A549 (cell line): ENCODE measurements at places on chromosomes 5 and 9.

GRCh38 chr5:54533541-54534190 lies 16.1 kb downstream of the SNX18 start:
- no peak for DNase-seq

DNA sequence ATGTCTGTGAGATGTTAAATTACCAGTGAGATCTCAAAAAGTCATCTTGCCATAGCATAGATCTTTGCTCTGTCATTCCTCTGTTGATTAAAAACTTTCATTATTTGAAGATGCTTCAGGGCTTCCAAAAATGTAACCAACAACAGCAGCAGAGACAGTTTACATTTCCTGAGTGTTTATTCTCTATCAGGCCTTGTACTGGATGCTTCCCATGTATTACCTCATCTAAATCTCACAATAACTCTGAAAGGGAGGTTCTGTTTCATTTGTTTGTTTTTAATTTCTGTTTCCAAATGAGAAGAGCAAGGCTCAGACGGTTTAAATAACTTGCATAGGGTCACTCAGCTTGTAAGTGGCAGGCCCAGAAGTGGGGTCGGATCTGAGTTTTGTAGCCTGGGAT lies 45.2 kb downstream of the MRRF start:
- no peak for DNase-seq

- no peak for DNase-seq
These were observed 230.6 kb downstream of the GNA14 start for GRCh38 chr9:77417566-77417965.

DNA sequence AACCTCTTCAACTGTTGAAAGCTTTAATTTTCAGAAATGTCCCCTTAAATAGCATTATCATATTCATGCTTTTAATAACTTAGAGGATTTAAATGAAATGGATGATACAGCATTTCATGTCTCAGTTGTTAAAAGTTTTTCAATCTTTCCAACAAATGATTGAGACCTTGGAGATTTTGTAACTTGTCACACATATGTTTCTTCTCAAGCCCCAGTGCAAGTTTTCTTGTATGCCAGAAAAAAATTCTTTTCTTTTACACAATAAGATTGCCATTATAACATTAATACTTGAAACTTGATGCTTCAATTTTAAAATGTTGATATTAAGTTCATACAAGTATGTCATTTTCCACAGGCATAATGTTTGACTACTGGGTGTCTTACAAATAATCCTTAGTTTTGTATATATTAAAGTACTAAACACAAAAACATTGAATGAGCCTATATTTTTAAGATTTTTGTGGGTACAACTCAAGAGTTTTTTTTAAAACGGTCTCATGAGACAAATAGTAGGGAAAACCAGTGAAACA lies 124.5 kb downstream of the AGTPBP1 start:
- no peak for DNase-seq
